ENCODE measurements at places on chromosomes 13 and 19.

DNA sequence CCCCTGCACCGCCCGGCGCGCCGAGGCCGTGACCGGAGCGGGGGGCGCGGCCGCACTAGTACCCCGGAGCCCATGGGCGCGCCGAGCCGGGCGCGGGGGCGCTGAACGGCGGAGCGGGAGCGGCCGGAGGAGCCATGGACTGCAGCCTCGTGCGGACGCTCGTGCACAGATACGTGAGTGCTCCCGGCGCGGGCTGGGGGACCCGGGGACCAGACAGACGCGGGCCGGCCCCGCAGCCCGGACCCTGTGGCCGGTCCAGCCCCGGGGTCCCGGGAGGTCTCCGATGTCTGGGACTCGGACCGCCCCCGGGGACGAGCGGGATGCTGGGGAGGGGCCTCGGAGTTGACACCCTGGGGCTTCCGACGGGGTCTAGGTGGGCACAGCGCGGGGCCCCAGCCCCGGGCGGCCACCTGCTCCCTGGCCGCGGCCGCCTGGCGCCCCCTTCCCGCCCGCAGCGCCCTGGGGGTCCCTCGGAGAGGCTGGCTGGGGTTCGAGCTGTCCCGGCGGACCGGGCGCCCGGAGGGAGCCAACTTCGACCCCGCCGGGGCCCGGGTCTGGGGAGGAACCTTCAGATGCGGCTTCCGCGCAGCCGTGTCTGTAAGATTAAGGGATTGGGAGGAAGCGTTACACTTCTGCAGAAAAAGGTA lies 568 bp downstream of the ATP11A start:
- peak; percentile 47 for DNase-seq

- no peak for DNase-seq
Measured at GRCh38 chr13:39536906-39537305, 66.1 kb downstream of the LHFPL6 start.

GRCh38 chr19:51173681-51174080 lies 31.6 kb downstream of the SIGLEC7 start:
- no peak for DNase-seq

- no peak for DNase-seq
Measured at GRCh38 chr19:46250076-46250735, 20.7 kb downstream of the IGFL1 start.

- no peak for DNase-seq
Measured at GRCh38 chr13:114140131-114140905, 7.9 kb upstream of the RASA3 start.

DNA sequence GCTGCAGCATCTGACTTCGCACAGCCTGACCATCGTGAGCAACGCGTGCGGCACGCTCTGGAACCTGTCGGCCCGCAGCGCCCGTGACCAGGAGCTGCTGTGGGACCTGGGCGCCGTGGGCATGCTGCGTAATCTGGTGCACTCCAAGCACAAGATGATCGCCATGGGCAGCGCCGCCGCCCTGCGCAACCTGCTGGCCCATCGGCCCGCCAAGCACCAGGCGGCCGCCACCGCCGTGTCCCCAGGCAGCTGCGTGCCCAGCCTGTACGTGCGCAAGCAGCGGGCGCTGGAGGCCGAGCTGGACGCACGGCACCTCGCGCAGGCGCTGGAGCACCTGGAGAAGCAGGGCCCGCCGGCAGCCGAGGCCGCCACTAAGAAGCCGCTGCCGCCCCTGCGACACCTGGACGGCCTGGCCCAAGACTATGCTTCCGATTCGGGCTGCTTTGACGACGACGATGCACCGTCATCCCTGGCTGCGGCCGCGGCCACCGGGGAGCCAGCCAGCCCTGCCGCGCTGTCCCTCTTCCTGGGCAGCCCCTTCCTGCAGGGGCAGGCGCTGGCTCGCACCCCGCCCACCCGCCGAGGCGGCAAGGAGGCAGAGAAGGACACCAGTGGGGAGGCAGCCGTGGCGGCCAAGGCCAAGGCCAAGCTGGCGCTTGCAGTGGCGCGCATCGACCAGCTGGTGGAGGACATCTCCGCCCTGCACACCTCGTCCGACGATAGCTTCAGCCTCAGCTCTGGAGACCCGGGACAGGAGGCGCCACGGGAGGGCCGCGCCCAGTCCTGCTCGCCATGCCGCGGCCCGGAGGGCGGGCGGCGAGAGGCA lies 13.6 kb downstream of the C19orf25 start:
- no peak for DNase-seq

GRCh38 chr13:91774397-91774796 lies 376.0 kb downstream of the GPC5 start:
- DNase-seq, result no peak

DNA sequence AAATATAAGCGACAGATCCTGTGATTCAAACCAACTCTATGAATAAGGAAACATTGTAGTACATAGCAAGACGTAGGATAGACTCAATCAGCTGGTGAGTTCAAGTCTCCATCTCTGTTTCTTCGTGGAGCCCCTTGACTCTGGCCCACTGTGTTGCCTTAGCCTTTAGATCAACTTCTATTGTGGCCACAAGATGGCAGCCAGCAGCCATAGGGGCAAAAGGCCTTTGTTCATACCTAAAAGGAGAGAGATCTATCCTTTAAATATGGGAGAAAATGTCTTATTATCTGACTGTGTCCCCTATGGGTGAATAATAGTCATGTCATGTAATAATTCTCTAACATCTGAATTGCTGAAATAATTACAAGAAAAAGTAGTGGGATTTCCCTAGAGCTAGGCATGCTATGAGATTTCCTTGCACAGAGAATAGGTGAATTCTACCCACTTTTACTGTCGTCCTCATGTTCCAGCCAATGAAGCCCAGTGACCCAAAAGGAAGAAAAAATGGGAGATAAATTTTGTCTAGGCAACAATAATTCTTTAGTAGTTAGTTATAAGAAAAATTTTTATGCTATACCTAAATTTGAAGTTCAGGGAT lies 129.4 kb downstream of the PCDH20 start:
- no peak for DNase-seq

- DNase-seq, result no peak
Measured at GRCh38 chr13:97468331-97468730, 34.4 kb downstream of the RAP2A start.

- no peak for DNase-seq
Measured at GRCh38 chr13:100951016-100951415, 276.4 kb upstream of the TMTC4 start.

GRCh38 chr13:99214232-99214631 lies 13.6 kb downstream of the UBAC2 start:
- DNase-seq, result peak; percentile 57

DNA sequence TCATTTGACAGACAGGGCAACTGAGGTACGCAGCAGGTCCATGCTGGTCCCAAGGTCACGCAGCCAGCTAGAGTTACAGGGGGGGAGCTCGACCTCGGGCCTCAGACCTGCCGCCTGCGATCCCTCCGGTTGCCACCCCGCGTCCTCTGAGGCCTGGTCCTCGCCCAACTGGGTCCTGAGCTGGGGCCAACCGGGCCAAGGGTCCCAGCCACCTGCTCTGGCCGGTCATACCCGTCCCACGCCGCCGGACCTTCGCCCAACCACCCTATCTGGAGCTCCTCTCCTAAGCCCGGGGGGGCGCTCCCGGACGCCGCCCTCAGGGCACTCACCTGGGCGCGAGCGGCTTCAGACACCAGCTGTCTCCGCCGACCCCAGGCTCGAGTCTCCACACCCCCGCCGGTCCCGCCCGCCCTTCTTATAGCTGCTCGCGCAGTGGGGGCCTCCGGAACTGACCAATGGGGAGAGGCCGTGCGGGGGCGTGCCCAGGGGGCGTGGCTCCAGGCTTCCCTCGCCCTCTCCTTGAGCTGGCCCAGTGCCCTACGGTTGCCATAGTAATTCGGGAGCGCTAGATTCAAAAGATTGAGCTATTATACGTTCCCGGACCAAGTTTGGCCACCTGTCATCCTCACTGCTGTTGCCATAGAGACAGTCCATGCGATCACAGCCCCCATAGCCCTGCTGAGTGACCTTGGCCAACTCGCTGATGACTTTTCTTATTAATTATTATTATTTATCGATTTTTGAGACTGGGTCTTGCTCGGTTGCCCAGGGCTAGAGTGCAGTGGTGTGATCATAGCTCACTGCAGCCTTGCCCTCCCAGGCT lies at the start of gene PLIN5:
Gene PLIN5, minus strand, starts transcription at position 389 of the 823 bp plus-strand sequence. CDS start 1,150 bp downstream, outside the sequence.
- DNase-seq, result peak; percentile 86

DNA sequence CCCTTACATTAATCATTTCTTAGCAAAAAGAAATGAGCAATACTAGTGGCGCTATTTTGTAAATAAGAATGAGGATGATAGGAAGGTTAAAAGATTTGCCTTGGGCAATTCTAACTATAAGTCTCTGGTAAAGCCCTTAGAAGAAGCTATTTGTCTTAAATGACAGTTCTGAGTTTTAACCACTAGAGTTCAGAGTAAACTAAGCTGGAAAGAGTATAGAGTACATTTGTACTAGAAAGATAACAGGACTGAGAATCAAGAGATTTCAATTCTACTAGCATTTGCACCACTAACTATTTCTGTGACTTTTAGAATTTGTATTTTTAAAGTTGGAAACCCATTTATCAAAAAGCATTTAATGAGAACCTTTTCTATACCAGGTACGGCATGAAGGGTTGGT lies 750.3 kb downstream of the OLFM4 start:
- no peak for DNase-seq

GRCh38 chr13:81375709-81376108 lies 1034.8 kb upstream of the SPRY2 start:
- no peak for DNase-seq

- DNase-seq, result peak; percentile 76
Measured at GRCh38 chr19:10505583-10506229, 2.5 kb upstream of the KEAP1 start.

GRCh38 chr13:36954542-36954941 lies 34.5 kb upstream of the SMAD9 start:
- no peak for DNase-seq

DNA sequence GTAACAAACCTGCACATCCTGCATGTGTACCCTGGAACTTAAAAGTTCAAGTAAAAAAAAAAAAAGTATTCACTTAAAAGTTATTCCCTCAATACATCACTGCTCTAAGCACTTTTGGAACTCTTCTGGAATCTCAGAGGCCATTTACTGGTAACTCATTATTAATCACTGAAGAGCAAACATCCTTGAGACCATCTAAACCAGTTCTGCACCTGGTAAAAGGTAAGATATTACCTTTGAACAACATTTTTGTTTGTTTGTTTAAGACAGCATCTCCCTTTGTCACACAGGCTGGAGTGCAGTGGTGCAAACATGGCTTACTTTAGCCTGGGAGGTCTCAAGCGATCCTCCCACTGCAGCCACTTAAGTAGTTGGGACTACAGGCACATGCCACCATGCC lies 16.7 kb downstream of the UGGT2 start:
- no peak for DNase-seq

DNA sequence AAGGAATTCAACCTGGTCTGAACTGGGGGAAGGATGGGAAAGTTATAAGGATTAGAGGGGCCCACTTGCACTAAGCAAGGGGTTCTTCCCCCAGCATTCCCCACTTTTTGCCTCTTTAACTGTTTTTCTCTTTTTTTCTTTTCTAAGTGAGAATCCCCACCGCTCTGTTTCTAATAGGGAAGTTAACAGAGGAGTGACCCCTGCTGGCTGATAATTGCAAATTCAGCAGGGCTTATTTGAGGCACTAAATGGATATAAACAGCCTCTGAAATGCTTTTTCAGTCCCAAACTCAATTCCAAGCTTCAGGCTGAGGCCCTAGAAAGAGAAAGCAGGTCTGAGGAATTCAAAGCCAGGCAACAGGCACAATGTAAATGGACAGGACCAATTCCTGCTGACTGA lies 38.2 kb upstream of the CEACAM21 start:
- no peak for DNase-seq

DNA sequence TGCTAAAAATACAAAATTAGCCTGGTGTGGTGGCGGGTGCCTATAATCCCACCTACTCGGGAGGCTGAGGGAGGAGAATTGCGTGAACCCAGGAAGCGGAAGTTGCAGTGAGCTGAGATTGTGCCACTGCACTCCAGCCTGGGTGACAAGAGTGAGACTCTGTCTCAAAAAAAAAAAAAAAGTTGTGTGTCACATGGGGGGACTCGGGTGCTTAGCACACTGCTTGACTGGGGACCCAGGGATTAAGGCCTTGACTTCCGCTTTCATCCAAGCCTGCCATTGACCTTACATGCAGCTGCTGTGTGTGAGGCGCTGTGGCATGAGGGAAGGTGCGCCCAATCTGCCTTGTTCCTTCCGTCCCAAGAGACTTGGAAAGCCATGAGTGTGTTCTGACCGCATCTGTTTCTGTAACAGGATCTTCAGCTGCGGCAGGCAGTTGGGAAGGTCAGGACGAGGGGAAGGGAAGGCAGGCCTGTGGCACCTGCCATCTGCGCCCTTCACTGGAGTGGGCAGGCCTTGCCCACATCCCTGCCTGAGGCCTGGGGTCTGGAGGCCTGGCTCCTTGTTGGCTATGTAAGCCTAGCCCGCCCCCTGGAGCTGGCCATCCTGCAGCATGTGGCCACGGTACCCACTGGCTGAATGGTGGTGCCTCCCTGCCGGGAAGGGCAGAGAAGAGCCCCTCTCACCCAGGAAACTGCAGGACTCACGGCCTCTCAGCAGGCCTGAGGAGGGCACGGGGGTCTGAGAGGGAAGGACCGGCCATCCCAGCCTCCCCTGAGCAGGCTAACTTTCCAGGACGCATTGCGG lies 23.0 kb downstream of the PPP1R37 start:
- DNase-seq, result no peak

GRCh38 chr13:67776151-67776550 lies 546.0 kb upstream of the PCDH9 start:
- no peak for DNase-seq

DNA sequence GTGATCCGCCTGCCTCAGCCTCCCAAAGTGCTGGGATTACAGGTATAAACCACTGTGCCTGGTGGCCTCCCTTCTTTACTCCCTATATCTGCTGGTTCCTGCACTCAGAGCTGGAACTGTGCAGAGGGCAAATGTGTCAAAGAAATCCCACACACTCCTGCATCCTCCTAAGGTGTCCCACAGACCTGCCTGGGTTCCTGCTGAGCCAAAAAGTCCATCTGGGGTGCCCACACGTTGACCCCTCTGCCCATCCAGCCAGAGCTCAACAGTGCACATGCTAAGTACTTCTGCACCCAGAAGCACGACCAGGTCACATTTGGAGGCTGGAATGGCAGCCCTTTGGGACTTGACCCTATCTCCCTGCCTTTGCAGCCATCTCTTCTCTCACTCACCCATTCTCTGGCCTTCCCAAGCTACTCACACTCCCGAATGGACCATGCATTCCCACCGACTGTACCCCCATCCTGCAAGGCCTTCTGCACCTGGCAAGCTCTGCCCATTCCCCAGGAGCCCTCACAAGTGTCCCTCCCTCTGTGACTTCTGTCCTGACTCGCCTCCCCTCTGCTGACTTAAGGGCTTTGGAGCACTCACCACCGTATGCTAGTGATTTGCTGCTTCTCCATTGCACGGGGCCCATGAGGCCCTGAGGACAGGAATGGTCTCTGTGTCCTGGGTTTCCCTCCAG lies 152.1 kb downstream of the KCTD15 start:
- DNase-seq, result no peak

- no peak for DNase-seq
Measured at GRCh38 chr13:112069845-112070251, 2.9 kb downstream of the SOX1 start.

- DNase-seq, result no peak
Measured at GRCh38 chr13:91785431-91786119, 387.2 kb downstream of the GPC5 start.

GRCh38 chr19:15437355-15438123 lies 12.2 kb downstream of the WIZ start:
- DNase-seq, result no peak

- no peak for DNase-seq
Measured at GRCh38 chr13:113182046-113182445, 23.6 kb downstream of the PROZ start.

Data from germinal center (tissue), 1 donor.